ELF-1 (cell line): ENCODE measurements at places on chromosomes 3 and 15.

DNA sequence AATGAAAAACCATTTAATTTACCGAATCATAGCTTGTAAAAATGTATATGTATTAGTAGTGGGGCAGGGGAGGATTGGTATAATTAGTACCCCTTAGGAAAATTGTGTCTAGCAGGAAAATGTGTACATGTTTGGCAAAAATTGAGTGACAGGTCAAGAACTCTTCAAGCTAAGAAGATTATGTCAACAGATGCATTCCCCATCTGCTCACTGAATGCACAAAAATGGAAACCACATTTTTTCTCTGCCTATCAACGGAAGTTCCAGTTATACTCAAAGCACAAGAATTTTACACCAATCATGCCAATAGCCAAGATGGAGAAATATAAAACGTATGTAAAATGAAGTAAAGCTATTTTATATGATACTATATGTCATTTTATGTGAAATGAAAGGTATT is 377.8 kb downstream of the KCNH8 start:
- DNase-seq = no peak

DNA sequence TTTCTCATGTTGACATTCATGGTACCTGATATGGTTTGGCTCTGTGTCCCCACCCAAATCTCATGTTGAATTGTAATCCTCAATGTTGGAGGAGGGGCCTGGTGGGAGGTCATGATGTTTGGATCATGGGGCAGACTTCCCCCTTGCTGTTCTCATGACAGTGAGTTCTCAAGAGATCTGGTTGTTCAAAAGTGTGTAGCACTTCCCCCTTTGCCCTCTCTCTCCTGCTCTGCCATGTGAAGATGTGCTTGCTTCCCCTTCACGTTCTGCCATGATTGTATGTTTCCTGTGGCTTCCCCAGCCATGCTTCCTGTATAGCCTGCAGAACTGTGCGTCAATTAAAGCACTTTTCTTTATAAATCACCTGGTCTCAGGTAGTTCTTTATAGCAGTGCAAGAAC is 3.3 kb upstream of the UBL7 start:
- DNase-seq = no peak

DNA sequence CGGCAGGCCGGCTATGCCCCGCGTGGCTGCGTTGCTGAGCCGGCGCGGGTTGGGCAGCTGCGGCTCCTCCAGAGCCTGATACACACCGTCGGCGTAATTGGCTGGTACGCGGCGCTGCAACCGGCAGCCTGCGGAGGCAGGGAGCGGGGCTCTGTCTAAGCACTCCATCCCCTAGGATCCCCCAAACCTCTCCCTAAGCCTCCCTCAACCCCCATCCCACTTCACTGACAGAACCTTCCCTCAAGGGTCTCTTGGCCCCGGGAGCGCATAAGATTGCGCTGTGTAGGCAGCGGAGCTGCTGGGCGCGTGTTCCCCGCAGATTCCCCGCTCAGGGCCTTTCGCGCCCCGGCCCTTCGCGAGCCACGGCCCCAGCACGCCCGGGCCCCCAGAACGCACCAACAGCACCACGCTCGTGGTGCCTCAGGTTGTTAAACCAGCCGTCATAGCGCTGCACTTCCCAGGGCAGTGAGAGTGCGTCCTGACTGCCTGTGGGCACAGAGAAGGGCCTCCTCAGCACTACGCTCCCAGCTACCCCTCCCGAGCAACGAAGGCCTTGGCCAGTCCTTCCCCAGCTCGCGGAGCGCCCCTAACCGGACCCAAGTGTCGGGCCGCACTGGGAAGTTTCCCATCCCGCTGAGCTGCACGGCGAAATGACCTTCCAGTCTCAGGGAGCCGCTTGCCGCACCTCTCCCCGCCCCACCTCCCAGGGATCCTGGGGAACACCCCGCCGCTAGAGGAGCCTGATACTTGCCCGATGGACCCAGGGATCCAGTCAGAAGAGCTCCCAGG is 1.2 kb downstream of the DUOX2 start:
- DNase-seq = peak; percentile 30

- no peak for DNase-seq
Measured at GRCh38 chr3:36172699-36173098, 207.6 kb upstream of the STAC start.

DNA sequence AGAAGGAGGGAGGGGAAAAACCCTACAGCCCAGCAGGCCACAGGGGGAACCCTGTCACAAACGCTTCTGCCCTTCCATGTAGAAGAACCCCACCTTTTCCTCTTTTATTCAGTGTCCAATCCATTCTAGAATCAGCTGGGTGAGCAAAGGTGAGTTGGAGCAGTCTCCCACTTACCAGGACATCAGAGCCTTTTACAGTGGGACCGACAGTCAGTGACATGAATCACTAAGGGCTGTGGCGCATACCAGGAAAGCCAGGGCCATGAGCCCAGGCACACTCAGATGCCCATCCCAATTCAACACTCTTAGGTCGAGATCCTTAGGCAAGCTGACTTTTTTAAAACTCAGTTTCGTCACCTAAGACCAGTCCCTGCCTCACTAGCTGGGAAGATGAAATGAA is 146.1 kb downstream of the AQP9 start:
- DNase-seq = no peak

GRCh38 chr3:65013053-65013452 is 325.3 kb upstream of the ADAMTS9 start:
- DNase-seq = no peak

DNA sequence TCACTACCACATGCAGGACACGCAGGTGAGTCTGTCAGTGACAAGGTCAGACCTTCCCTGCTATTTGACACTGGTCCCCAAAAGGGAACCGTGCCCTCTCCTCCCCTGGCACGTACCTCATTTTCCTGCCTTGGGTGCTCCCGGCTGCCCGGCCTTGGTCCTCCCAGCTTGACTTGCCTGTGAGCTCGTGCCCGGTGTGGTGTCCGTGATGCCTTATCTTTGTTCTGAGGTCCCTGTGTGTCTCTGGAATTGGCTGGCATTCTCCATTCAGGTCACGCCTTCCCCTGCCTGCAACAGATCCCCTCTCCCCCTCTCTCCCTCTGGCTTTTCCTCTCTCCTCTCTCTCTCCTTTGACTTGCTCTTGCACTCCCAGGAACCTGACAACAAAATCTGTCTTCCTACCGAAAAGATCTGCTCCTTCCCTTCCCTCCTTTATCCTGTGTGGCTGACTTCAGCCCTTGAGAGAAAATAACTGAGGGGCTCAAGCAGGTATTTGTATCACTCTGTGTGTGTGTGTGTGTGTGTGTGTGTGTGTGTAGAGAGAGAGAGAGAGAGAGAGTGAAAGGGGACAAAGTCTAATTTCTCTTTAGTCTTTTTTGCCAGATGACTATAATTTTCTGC is at the start of gene MASP1:
Gene MASP1 (minus strand): TSS at position 226 of the 621 bp plus-strand sequence. CDS start 105 bp downstream, at position 121.
- peak; percentile 63 for DNase-seq

GRCh38 chr3:173676094-173676493 is 278.6 kb downstream of the NLGN1 start:
- no peak for DNase-seq

DNA sequence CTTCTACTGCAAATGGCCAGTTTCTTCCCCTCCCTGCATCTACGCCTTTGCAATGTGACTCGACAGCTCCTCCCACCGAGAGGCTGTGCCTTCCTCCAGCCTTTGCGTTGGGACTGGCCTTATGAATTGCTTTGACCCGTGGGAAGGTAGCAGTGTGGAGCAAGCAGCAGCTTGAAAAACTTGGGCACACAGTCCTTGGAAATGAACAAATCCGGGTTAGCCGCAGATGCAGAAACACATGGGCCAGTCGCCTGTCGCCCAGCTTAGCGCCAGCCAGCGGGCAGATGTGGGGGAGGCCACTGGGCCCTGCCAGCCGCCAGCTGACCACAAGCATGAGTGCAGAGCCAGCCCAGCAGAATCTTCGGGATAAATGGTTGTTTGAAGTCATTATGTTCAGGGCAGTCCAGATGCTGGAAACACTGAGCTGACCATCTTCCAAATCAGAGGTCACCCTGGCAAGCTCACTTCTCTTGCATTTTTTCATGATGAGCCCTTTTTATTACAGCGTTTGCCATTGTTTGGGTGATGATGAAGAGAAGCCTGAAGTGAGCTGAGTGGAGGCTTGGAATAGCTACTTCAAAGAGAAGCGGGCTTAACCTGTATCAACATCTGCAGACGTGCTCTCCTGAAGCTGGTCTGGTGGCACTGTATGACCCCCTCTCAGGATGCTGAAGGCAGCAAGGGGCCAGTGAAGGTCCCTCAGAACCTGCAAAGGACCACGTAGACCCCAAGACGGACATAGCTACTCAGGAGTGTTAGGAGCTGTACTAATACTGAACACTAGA is 9.8 kb downstream of the SELENOS start:
- peak; percentile 57 for DNase-seq

DNA sequence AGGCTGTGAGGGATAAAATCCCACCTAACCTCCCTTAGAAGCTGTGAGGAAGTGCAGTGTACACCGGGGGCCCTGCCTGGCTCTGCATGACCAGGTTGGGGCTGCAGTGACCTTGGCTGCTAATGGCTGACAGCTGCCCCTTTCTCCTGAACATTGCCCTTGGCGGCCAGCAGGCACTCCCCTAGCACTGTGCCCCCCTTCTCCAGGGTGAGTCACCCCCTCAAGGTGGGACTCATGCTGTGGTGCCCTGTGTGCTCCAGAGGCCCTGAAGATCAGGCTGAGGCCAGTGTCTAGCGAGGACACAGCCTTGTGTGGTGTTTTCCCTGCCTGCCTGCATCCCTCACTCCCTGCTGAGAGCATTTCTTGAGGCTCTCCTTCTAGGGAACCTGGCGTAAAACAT is 21.0 kb upstream of the FGD5 start:
- DNase-seq = no peak

DNA sequence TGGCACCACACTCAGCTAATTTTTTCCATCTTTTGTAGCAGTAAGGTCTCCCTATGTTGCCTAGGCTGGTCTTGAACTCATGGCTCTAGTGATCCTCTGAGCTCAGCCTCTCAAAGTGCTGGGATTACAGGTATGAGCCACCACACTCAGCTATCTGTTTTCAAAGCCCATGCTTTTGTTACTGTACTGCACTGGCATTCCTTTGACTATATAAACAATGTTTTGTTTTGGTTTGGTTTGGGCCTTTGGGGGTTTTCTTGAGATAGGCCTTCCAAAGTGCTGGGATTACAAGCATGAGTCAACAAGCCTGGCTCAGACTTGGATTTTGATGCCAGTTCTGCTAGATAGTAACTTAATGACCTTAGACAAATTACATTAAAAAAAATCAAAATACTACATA is 89.7 kb upstream of the GK5 start:
- peak; percentile 83 for DNase-seq

DNA sequence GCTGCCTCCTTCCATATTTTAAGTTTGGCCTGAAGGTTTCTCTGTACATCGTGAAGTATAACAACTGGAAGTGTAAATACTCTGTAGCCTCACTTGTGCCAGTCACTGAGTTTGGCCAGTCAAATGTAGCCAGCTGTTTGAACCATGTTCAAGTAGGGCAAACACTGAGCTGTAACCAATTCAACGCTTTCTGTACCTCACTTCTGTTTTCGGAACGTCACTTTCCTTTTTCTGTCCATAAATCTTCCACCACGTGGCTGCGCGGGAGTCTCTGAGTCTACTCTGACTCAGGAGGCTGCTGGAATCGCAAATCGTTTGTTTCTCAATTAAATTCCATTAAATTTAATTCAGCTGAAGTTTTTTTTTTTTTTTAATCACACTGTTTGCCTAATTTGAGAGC is 88.8 kb upstream of the RARB start:
- no peak for DNase-seq

GRCh38 chr3:87298111-87298718 is 21.8 kb upstream of the POU1F1 start:
- DNase-seq = no peak

GRCh38 chr3:19248767-19249166 is 100.5 kb downstream of the KCNH8 start:
- no peak for DNase-seq

GRCh38 chr3:26004172-26004571 is 214.3 kb downstream of the OXSM start:
- no peak for DNase-seq

DNA sequence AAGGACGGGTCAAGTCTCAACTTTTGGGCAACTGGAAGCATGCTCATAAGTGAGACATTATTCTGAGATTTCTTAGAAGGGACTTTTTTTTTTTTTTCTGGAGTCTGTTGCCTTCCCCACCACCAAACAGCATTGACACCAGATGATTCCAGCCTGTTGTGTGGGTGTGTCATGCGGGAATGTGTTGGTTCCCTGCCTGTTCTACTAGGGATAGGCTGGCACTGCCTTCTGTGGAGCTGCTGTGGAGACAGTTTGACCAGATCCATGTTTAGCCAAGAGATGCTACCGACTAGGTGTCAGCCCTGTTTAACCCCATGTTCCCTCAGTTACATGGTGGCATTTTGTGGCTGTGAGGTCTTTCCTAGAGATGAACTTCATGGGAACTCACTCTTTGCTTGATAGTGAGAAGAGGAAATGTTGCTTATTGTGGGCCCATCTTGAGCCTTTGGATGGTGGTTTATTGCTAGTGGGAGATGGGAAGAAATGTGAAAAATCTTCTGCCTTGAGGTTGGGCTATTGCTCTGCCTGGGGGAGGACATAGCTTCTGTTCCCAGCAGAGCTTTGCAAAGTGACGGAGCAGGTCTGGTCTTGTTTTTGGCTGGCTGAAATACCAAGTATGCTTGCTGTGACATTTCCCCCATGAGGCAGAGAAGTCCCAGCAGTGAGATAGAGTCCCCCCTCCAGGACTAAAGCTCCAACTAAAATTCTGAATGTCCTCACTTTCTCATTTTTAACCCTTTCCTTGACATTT is 31.3 kb downstream of the TRAK1 start:
- DNase-seq = no peak

GRCh38 chr3:186121968-186122367 is 13.1 kb upstream of the ETV5 start:
- DNase-seq = peak; percentile 41

GRCh38 chr3:192918275-192918588 is 576 bp upstream of the MB21D2 start:
- peak; percentile 42 for DNase-seq

- no peak for DNase-seq
Measured at GRCh38 chr3:356952-357351, 160.4 kb downstream of the CHL1 start.

DNA sequence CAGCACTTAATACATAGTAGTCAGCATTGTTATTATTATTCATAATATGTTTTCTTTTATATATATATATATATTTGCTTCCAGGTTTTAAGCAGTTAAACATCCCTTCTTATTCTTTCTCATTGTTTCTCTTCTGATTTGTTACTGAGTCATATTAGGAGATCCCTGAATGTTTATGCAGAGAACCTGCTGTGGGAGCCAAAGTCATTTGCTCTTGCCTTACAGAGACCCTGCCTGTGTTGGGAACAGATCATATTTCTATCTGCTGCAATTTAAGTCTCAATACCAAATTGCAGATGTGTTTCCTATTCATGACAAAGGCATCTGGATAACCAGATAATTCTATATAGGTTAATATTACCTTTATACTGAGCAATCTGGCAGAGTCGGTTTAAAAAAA is 323.0 kb upstream of the UMPS start:
- DNase-seq = no peak
